IMR-90 (cell line): ENCODE measurements at places on chromosomes 4 and X. TPM values are rescaled to one million over a fixed set of nuclear protein-coding genes. Genes with fewer than 3 reads are reported as not detected.
A peak's percentile ranks its signal among the peaks of the same experiment; 100 is the strongest.

The MAPK10 gene
- polyA plus RNA-seq = 2.3 and 2.8 TPM in 2 replicates

The SSX4 gene
- not detected in 2 replicates for polyA plus RNA-seq

GRCh38 chr4:153506341-153507309, 40.5 kb downstream of the TMEM131L start:
- H3K4me1 ChIP-seq = peaks cover 4% of the 10 kb centered on the region
- H3K36me3 ChIP-seq = no peaks in the 10 kb centered on the region
- no peak for DNase-seq
- H3K4me3 ChIP-seq = no peak overlapping the region

DNA sequence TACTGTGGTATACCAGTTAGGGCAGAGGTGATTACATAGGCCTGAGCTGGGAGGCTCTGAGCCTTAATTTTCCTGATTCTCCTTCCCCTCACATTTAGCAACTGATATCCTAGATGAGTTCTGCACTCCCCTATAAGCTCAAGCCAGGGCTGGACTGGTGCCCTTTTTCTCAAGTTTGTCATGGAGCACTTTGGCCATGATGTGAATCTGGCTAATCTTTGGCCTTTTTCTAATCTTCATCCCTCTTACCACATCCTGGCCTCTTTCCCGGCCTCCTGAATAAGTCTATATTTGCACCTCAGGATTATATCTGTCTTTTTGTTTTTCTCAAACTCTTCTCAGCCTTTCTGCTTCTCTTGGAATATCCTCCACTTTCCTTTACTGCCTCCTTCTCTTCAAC, 10.9 kb upstream of the LAS1L start:
- DNase-seq = no peak
- no peak overlapping the region for H3K27ac ChIP-seq
- peaks cover 8% of the 10 kb centered on the region for H3K27me3 ChIP-seq
- H3K4me3 ChIP-seq = no peak overlapping the region
- H3K36me3 ChIP-seq = no peaks in the 10 kb centered on the region
- no peaks in the 10 kb centered on the region for H3K4me1 ChIP-seq

- no peak for DNase-seq
- H3K27me3 ChIP-seq = no peaks in the 10 kb centered on the region; the same call in 1 of the 2 replicates
- no peaks in the 10 kb centered on the region for H3K4me1 ChIP-seq
- H3K36me3 ChIP-seq = no peaks in the 10 kb centered on the region
- no peak overlapping the region for H3K4me3 ChIP-seq
Measured at GRCh38 chrX:15151267-15152186, 118.4 kb downstream of the ASB9 start.

The CSAG3 gene
- polyA plus RNA-seq = not detected in 2 replicates

- H3K27ac ChIP-seq = no peak overlapping the region
- H3K27me3 ChIP-seq = no peaks in the 10 kb centered on the region
- H3K4me1 ChIP-seq = no peaks in the 10 kb centered on the region
- H3K4me3 ChIP-seq = no peak overlapping the region
- DNase-seq = no peak
Measured at GRCh38 chr4:99126376-99126775, 17.7 kb downstream of the ADH4 start.

- no peak overlapping the region for H3K4me3 ChIP-seq
- H3K27ac ChIP-seq = no peak overlapping the region
- no peaks in the 10 kb centered on the region for H3K4me1 ChIP-seq
- no peaks in the 10 kb centered on the region for H3K36me3 ChIP-seq
- H3K27me3 ChIP-seq = no peaks in the 10 kb centered on the region
- peak; percentile 6 for DNase-seq
Measured at GRCh38 chr4:107131295-107131694, 95.2 kb upstream of the DKK2 start.

DNA sequence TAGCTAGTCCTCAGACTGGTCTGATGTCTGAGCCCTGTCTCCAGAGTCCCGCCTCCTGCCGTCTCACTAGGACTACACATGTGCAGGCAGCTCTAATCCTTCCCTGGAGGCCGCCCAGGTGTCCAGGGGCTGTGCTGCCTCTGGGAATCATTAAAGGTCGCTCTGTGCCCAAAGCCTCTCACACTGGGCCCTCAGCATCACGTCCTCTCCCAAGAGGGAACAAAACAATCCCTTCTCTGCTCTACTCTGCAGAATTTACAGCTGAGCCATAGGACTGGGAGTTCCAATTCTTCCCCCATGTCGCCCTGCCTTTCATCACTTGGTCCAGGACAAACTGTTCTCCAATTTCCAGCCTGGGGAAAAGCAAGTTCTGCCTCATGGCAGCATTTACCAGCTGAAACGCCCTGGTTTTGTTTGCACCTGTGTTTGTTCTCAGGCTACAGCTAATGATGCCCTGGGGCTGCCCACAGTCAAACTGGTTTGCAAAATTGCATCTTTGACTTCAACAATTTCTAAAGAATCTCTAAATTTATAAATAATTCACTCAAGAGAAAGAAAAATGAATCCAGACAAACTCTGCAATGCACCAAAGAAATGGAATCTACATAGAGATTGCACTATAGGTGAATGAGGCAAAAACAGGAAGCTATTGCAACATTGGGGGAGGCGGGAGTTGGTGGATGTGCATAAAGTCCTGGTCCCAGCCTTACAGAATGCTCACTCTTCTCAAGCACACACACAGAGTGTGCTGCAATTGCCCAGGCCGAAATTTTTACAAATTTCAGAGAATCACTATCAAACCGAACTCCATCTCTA, 7.2 kb upstream of the MRFAP1 start:
- peak; percentile 49 for DNase-seq
- H3K4me1 ChIP-seq = peaks cover 4% of the 10 kb centered on the region; the same call in 1 of the 2 replicates
- no peaks in the 10 kb centered on the region for H3K27me3 ChIP-seq

The GC gene
- polyA plus RNA-seq = not detected in 2 replicates

DNA sequence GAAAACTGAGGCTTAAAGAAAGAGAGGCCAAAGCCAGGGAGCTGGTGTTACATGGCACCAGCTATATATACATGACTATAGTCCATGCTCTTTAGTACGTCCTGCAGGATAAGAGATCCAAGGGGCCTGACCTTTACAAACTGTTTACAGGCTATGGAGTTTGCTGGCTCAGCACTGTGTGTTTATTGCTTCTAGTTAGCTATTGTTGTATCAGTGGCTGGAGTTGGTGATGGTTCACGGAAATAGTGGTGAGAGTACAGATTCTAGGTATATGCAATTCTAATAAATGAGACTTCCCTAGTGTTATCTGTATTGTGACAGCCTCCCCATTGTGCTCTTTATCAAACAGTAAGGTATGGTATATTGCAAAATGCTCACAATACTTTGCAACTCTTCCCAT, 46.5 kb downstream of the REPS2 start:
- H3K36me3 ChIP-seq = no peaks in the 10 kb centered on the region
- no peak overlapping the region for H3K4me3 ChIP-seq
- peaks cover 9% of the 10 kb centered on the region for H3K27me3 ChIP-seq
- H3K4me1 ChIP-seq = no peaks in the 10 kb centered on the region
- no peak for DNase-seq
- H3K27ac ChIP-seq = no peak overlapping the region

DNA sequence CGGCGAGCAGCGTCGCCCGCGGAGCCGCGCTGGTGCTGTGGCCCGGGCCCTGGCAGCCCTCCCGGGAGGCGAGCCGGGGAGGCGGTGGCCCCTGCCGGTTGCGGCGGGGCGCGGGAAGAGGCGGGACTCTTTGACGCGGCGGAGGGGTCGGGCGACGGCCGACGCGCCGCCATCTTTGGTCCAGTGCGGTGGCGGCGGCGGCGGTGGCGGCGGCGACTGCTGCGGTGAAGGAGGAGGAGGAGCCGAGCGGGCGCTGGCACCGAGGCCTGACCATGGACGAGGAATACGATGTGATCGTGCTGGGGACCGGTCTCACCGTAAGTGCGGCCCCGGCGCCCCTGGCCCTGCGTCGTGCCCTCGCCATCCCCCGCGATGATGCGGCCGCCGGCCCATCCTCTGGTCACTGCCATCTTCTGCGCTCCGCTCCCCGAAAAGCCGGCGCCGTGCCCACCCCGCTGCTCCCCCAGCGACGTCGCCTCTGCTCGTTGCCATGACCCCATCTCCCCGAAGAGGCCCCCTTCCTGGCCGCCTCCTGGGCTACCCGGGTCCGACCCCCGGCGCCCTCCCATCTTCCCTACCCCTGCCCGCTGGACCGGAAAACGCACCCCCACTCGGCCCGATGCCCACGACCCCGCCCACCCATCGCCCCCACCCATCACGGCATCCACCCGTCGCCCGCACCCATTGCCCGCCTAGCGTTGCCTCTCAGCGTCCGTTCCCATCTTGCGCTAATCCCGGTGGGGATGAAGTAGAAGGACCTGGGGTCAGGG, at the start of gene GDI1:
Gene GDI1, plus strand, starts transcription at position 172 of the 770 bp plus-strand sequence. Its CDS starts 101 bp downstream, at position 273.
- peak within 1 kb of the TSS; percentile 95 for H3K27ac ChIP-seq
- peaks cover 3% of the 10 kb centered on the region for H3K4me1 ChIP-seq
- no peaks in the 10 kb centered on the region for H3K27me3 ChIP-seq
- H3K36me3 ChIP-seq = peaks cover 49% of the 10 kb centered on the region
- H3K4me3 ChIP-seq = peak within 1 kb of the TSS; percentile 98
- peak; percentile 22 for DNase-seq
